ENCODE measurements at places on chromosomes 1 and 21. TPM values are rescaled to one million over a fixed set of nuclear protein-coding genes. Genes with fewer than 3 reads are reported as not detected.

GRCh38 chr21:42467140-42467983 is 28.7 kb downstream of the RSPH1 start:
- DNase-seq, result peak; percentile 66

Gene FCRL5
- not detected for total RNA-seq

- no peak for DNase-seq
Measured at GRCh38 chr1:247400685-247401084, 15.3 kb upstream of the NLRP3 start.

GRCh38 chr1:198465201-198466144 is 75.0 kb downstream of the ATP6V1G3 start:
- DNase-seq, result no peak

DNA sequence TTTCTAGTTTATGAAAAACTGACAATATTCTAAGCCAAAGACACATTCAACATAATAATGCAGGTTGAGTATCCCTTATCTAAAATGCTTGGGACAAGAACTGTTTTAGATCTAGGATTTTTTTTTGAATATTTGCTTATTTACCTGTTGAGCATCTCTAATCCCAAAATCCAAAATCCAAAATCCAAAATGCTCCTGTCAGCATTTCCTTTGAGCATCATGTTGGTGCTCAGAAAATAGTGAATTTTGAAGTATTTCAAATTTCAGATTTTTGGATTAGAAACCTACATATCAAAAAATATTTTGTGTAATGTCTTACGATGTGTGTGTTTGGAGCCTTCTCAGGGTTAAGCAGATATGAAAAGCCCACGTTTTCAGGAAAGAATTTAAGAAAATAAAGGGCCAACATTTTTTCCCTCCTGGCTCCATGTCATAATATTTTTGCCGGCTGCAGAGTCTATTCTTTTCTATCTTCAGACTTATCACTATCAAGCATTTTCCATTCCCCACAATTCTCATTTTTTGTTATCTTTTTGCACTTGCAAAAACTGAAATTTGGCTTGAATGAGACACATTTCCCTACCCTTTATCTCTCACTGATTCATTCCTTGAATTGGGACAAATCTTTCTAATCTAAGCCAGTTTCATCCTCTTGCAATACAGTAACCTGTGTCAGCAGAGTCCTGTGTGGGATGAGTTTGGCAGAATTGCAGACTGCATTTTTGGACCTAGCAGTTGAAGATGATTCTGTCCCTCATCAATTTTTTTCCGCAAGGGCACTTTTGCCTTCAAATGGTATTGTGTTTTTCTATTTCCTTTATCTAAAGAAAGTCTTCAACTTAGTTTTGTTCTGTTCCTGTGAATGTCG is 233.9 kb downstream of the DISC1 start:
- DNase-seq, result no peak

GRCh38 chr1:17874231-17874630 is 119.1 kb downstream of the ACTL8 start:
- no peak for DNase-seq

Gene CD160
- total RNA-seq, result 5.4 TPM

- no peak for DNase-seq
Measured at GRCh38 chr1:18079941-18080735, 27.5 kb upstream of the IGSF21 start.

DNA sequence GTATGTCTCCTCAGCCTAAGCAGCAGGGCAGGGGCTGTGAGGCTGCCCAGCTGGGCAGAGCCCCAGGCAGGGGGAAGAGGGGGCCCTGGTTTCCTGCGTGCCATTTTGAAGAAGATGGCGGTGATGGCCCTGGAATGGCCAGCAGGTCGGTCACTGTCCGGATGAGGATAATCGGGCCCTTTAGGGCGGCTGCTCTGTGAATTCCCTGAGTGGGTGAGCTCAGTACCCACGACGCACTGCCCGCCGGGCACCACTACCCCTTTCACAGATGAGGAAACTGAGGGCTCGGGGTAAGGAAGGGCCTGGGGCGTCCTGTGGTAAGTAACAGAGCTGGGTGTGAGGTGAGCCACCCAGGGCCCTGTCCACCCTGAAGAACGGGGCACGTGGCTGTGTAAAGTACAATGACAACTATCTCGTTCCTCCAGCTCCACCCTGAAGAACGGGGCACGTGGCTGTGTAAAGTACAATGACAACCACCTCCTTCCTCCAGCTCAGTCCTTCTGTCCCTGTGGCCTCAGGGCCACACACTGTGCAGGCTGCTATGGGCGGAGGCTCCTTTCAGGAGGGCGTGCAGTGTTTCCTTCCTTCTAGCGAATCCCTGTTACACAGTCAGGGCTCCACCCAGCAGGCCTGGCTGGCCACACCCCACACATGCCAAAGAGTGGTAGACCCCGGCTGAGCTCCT is 23.2 kb downstream of the ITGB2 start:
- DNase-seq, result no peak

GRCh38 chr1:192453360-192453992 is 122.1 kb upstream of the RGS1 start:
- no peak for DNase-seq

Gene RRP1B
- 49.1 TPM for total RNA-seq

- peak; percentile 76 for DNase-seq
Measured at GRCh38 chr1:172704001-172704400, 45.1 kb downstream of the FASLG start.

GRCh38 chr1:214670098-214670497 is 67.1 kb downstream of the CENPF start:
- DNase-seq, result no peak

DNA sequence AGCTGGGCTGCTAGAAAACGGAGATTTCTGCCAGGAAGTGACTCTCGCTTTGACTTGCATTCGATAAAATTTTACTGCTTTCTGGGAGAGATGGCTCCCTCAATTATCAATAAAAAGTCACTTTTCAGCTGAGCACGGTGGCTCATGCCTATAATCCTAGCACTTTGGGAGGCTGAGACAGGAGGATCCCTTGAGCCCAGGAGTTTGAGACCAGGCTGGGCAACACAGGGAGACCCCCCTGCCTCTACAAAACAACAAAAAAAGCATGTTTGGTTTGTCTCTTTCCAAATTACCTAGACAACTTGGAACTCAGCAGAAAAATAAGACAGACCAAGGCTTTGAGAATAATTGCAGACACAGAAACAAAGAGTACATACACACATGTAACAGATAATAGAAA is 12.9 kb upstream of the ENSA start:
- DNase-seq, result no peak

GRCh38 chr1:31310198-31310597 is 13.4 kb downstream of the ZCCHC17 start:
- no peak for DNase-seq

GRCh38 chr1:32904797-32905196 is 3.6 kb upstream of the TMEM54 start:
- DNase-seq, result no peak

Measured in activated CD8-positive, alpha-beta memory T cell treated with anti-CD3 and anti-CD28 coated beads, Interleukin-2, amount 10 ng/mL, durations not matched to agents 7 days and 5 days (primary cell).